Fibroblast of lung (primary cell): ENCODE measurements at places on chromosomes 12 and 14.

- DNase-seq: no peak
- no peak overlapping the region for H3K27ac ChIP-seq
- H3K36me3 ChIP-seq: no peaks in the 10 kb centered on the region
- H3K27me3 ChIP-seq: no peaks in the 10 kb centered on the region
- H3K4me1 ChIP-seq: peaks cover 18% of the 10 kb centered on the region
- H3K4me3 ChIP-seq: no peak overlapping the region
Observed at GRCh38 chr12:11768233-11768965, 118.9 kb downstream of the ETV6 start.

GRCh38 chr12:124504273-124505000 lies 63.0 kb downstream of the NCOR2 start:
- no peaks in the 10 kb centered on the region for H3K27me3 ChIP-seq
- no peak overlapping the region for H3K27ac ChIP-seq
- no peak overlapping the region for H3K4me3 ChIP-seq
- peaks cover 32% of the 10 kb centered on the region for H3K4me1 ChIP-seq
- DNase-seq: no peak
- no peaks in the 10 kb centered on the region for H3K36me3 ChIP-seq

DNA sequence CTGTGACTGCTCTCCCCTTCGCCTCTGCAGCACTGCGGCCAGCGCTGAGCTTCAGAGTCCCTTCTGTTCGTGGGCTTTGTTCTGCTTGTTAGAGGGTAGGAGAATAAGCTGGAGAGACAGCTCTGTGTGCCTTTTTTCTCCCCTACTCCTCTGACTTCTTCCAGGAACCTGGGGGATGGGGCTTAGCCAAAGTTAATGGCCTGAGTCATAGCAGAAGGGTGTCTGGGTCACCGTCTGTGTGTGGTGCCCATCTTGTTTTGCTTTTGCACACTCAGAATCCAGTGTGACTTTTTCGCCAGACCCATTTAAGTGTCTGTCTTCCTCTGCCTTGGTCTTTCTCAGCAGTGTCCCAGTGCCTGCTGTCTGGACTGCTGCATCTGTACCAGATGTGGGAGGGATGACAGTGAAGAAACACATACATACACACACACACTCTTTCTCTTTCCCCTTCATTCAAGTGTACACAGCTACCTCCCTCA lies 3.0 kb downstream of the KIF5A start:
- no peaks in the 10 kb centered on the region for H3K36me3 ChIP-seq
- peaks cover 4% of the 10 kb centered on the region for H3K4me1 ChIP-seq
- no peak overlapping the region for H3K27ac ChIP-seq

DNA sequence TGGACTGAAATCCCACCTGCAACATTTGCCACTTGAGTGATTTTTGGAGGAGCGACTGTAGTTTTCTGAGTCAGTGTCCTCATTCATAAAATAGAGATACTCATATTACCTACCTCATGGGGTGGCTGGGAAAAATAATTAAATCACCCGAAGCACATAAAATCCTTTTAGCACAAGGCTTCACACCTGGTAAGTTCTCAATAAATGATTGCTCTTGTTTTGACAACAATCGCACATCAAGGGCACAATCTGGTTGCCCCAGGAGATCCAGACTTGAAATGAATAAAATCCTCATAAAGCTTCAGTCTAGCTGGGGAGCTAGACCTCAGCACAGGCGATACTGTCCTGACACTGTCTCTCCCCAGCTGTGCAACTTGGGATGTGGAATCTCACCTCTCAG lies 76.0 kb upstream of the CCDC60 start:
- DNase-seq: no peak
- H3K4me3 ChIP-seq: no peak overlapping the region
- no peaks in the 10 kb centered on the region for H3K36me3 ChIP-seq
- no peaks in the 10 kb centered on the region for H3K4me1 ChIP-seq
- no peaks in the 10 kb centered on the region for H3K27me3 ChIP-seq
- H3K27ac ChIP-seq: no peak overlapping the region

GRCh38 chr12:57811028-57811755 lies 7.3 kb downstream of the AVIL start:
- DNase-seq: no peak
- H3K27me3 ChIP-seq: no peaks in the 10 kb centered on the region
- no peak overlapping the region for H3K4me3 ChIP-seq
- no peak overlapping the region for H3K27ac ChIP-seq

DNA sequence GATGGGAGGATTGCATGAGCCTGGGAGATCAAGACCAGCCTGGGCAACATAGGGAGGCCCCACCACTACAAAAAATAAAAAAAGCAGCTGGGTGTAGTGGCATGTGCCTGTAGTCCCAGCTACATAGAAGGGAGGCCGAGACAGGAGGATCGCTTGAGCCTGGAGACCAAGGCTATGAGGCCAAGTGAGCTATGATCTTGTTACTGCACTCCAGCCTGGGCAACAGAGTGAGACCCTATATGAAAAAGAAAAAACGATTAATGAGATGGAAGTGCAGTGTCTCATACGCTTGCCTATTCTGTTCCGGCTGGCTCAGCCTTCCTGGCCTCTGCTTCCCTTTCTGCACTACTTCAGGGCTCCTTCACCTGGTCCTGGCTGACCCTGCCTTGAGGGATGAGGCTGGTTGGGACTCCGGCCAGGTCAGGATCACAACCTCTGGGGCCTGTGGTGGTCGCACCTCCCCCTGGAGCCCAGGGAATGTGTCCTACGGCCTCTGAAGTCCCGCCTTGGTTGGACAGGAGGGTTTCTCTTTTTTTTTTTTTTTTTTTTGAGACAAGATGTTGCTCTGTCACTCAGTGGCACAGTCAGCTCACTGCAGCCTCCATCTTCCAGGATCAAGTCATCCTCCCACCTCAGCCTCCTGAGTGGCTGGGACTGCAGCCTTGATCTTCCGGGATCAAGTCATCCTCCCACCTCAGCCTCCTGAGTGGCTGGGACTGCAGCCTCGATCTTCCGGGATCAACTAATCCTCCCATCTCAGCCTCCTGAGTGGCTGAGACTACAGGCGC lies 10.7 kb downstream of the TEDC1 start:
- DNase-seq: no peak
- H3K27me3 ChIP-seq: no peaks in the 10 kb centered on the region
- H3K4me3 ChIP-seq: no peak overlapping the region
- H3K27ac ChIP-seq: no peak overlapping the region
- H3K4me1 ChIP-seq: no peaks in the 10 kb centered on the region

GRCh38 chr12:10115890-10116289 lies 14.1 kb downstream of the CLEC7A start:
- H3K4me3 ChIP-seq: no peak overlapping the region
- H3K27ac ChIP-seq: no peak overlapping the region
- H3K36me3 ChIP-seq: no peaks in the 10 kb centered on the region
- H3K27me3 ChIP-seq: no peaks in the 10 kb centered on the region
- H3K4me1 ChIP-seq: no peaks in the 10 kb centered on the region

DNA sequence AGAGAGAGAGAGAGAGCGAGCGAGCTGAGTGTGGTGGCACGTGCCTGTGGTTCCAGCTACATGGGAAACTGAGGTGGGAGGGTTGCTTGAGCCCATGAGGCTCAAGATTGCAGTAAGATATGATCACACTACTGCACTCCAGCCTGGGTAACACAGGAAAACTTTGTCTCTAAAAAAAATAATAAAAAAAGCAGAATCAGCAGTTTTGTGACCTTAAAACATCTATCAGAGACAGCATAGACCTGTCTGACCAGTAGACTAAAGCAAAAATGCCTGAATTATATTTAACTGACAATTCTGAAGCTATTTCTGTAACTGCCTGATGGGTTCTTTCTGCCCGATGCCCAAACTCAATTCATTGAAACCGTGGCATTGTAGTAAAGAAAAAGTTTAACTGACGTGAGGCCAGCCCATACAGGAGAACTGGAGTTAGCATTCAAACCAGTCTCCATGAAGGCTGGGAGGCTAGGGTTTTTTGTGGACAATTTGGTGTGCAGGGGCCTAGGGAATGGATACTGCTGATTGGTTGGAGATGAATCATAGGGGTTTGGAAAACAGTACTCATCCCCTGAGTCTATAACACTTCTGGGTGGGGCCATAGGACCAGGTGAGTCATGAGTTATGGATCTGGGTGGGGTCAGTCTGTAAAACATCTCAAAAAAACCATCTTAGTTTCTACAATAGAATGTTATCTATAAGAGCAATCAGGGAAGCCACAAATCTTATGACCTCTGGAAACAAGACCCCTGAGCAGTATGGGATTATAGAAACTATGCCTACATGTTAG lies 8.0 kb upstream of the RASSF8 start:
- no peaks in the 10 kb centered on the region for H3K27me3 ChIP-seq
- H3K36me3 ChIP-seq: no peaks in the 10 kb centered on the region
- H3K4me3 ChIP-seq: no peak overlapping the region
- no peaks in the 10 kb centered on the region for H3K4me1 ChIP-seq
- DNase-seq: peak; percentile 33
- H3K27ac ChIP-seq: no peak overlapping the region

DNA sequence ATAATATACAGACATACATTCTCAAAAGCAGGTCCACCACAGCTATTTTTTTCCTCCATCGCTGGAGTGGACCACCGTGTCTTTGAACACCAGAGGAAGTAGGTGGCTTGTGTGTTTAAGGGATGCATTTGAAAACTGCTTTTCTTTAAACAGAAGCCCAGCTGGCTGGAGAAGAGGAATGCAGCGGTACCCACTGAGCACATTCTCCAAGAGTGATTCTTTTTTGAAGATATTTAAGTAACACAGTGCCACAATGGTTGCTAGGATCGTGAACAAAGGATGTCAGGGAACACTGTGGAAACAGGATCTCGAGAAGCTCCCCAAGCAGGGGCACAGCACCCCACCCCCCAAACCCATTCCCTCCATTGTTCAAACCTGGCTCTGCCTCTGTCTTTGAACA lies 286.6 kb upstream of the PWP1 start:
- no peaks in the 10 kb centered on the region for H3K27me3 ChIP-seq
- H3K36me3 ChIP-seq: no peaks in the 10 kb centered on the region
- no peak overlapping the region for H3K4me3 ChIP-seq

GRCh38 chr12:119665164-119665929 lies 2.6 kb upstream of the PRKAB1 start:
- no peaks in the 10 kb centered on the region for H3K27me3 ChIP-seq
- DNase-seq: no peak
- H3K27ac ChIP-seq: no peak overlapping the region
- H3K36me3 ChIP-seq: no peaks in the 10 kb centered on the region
- no peak overlapping the region for H3K4me3 ChIP-seq
